ENCODE measurements at places on chromosomes 5 and 9.

GRCh38 chr9:36517131-36517530, 55.6 kb upstream of the MELK start:
- no peak for DNase-seq

GRCh38 chr5:167897371-167897770, 394.1 kb upstream of the WWC1 start:
- no peak for DNase-seq

- DNase-seq = no peak
Measured at GRCh38 chr9:87573841-87574342, 76.2 kb downstream of the DAPK1 start.

DNA sequence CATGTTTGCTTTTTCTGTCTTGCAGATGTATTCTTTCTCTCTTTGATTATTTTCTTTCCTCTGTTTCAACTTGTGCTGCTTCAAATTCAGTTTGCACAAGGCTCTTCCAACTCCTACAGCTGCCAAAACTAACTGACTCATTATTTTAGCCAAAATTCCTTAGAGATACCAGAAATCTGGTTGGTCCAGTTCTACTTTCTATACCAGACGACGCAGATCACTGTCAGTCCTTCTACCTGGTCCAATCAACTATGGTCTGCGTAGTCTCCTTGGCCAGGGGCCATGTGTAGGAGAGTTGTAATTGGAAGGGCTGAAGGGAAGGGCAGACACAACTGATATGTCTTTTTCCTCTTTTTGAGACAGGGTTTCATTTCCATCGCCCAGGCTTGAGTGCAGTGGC, 51.9 kb upstream of the JAK2 start:
- DNase-seq = no peak

GRCh38 chr9:130983970-130984369, 25.0 kb upstream of the LAMC3 start:
- DNase-seq = no peak

DNA sequence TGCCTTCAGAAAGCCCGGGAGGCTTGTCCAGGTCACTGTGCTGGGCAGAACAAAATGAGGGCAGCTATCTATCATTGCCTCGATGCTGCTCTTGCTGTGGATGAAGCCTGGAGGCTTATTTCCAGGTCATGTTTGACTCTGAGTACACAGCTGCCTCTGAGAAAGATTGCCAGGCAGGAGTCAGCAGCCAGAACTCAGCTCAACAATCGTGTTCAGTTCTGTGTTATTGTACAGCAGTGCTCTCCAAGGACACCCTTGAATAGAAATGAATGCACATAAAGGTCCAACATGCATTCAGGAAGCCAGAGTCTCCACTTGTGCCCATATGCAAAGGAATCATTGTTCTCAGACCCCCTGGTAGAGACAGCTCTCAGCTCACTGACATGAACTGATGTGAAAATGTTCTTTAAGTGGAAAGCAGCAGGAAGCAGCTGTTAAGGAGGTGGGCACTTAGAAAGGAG, 61.7 kb upstream of the ZFR start:
- peak; percentile 8 for DNase-seq

DNA sequence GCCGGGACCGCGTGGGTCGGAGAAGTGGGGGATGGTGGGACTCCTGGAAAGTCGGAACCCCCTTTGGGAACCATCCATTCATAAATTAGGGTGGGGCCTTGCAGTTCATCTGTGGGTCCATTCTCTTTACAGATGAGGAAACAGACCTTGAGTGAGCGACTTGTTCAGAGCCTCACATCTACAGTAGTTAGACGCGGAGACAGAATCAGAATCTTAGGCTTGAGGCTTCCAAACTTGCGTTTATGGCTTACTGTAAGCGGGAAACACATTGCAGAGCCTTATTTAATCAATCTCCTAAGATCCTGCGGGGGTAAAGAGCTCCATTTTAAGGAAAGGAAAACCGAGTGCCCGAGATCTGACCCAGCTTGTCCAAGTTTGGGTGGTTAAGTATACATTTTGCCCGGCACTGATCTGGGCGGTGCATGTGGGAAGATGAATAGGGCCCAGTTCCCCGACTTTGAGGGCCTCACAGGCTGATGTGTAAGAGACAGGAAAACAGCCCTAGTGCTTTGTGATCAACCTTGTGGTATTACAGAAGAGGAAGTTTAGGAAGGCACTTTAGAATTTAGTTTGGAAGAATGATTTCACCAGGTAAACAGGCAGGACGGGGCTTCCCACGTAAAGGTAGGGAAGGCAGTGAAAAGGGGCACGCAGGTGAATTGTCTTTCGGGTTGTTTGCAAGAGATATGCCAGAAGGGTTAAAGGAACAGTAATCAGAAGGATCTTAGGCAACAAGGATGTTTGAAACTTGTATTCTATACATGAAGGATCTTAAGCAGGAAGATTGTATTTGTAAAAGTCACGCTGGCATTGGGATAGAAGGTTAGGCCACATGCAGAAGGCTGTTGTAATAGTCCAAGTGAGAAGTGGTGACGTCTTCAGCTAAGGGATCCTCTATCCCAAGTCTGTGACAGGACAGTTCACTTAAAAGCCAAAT, 744 bp downstream of the TARS1 start:
- DNase-seq = no peak

DNA sequence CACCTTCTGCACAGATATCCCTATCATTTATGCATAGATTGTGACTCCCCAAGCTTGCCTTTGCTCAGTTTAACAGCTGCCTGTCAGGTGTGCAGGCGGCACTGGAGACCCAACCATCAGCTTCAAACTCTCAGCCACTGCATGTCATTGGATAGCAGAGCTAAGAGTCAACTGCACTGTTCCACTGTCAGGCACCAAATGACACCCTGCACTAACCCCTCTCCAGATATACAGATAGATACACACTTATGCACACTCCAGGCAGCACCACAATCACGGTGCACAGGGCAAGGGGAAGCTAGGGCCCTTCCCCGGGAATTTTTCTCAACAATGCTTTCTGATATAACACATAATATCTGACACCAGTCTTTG, 142.3 kb downstream of the BNC2 start:
- no peak for DNase-seq

- DNase-seq = no peak
Measured at GRCh38 chr9:105296877-105297287, 52.4 kb downstream of the SLC44A1 start.

GRCh38 chr5:176660860-176661641, 13.8 kb downstream of the TSPAN17 start:
- peak; percentile 49 for DNase-seq

GRCh38 chr5:67651180-67651579, 454.6 kb upstream of the CD180 start:
- no peak for DNase-seq

- no peak for DNase-seq
Measured at GRCh38 chr9:124593200-124593599, 86.0 kb upstream of the NR5A1 start.

- no peak for DNase-seq
Measured at GRCh38 chr5:56018832-56019231, 24.1 kb upstream of the IL6ST start.

GRCh38 chr9:123929177-123929869, 603 bp downstream of the DENND1A start:
- no peak for DNase-seq

GRCh38 chr5:2592766-2593165, 158.7 kb downstream of the IRX2 start:
- no peak for DNase-seq

DNA sequence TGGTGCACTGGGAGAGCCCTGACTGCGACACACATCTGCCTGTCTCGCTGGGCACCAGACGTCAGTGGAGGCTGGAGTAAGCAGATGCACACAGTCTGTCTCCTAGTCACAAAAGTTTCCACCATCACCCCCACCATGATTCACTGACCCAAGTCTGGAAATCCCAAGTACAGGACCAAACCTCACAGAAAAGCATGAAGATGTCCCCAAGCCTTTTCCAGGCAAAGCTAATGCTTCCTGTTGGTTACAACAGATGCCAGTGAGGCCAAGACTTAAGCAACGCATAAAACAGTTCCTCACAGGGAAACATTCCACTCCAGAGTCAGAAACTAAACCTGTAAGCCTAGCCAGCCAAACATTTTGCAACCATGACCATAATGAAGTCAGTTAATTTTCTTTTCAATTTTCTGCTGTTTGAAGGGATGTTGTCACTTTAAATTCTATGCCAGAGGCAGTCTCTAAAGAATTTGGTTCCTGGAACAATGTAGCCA, 259.3 kb upstream of the SLC30A5 start:
- DNase-seq = no peak

DNA sequence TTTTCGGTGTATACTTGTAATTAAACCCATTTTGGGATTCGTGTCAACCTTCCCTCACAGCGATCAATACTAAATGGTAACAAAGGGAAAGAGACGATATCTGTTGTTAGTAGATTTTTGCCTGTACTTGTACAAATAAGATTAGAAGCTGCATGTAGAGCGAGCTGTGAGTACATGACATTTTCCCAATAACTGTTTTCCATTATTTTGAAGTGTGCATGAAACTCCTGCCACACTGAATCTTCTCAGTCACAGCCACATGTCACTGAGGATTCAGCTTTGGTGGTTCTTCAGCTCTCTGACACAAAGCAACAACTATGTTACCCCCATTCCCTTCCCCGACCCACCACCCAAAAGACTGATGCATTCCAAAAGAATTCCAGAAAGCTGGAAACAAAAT, 685.6 kb downstream of the EFNA5 start:
- no peak for DNase-seq

- DNase-seq = no peak
Measured at GRCh38 chr5:142955628-142956027, 185.5 kb downstream of the ARHGAP26 start.

- no peak for DNase-seq
Measured at GRCh38 chr5:51573835-51574234, 190.6 kb downstream of the ISL1 start.

GRCh38 chr5:178323541-178323865, 90.9 kb upstream of the PHYKPL start:
- no peak for DNase-seq

GRCh38 chr9:137431416-137431931, 8.3 kb downstream of the NOXA1 start:
- no peak for DNase-seq
